GF-D8 (cell line): ENCODE measurements at places on chromosomes 1 and 21.

DNA sequence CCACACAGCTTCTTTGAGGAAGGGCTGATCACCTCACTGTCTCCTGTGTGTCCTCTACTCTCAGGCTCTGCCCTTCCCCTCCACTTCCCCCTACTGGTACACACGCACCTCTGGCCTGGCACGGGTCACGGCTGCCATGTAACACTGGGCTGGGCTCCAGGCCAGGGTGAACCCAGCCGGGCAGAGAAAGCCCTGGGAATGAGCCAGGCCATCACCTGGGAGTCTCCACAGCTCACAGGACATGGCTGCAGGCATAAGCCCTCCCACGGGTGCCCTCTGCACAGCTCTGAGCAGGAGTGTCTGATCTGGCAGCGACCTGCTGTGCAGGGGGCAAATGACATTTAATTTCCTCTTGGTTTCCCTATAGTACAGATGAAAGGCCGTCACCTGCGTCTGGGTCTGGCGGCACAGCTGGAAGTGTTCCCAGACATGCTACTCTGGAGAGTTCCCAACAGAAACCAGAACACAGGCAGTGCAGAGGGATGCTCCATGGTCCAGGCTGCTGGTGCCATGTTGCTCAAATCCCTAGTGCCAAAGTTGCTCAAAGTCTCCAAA is 61.2 kb downstream of the ERI3 start:
- DNase-seq: no peak

- no peak for DNase-seq
These were observed 132.8 kb downstream of the CASZ1 start for GRCh38 chr1:10663678-10664035.

DNA sequence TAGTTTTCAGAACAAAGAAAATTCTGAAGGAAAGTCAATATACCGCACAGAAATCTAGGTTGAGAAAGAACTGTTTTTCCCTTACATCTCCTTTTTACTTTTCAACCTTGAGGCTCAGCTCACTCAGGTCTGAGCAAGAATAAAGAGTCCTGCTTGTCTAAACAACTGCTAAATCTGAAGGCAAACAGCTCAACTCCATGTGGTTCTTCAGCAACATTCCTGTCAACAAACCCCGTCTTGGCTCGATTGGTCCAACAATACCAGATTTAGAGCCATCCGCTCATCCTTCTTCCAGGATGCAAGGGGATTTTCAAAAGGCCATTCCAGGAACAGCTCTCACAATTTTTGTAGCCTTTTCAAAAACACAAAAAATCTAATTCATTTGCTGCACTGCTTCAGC is 119.8 kb downstream of the HLCS start:
- DNase-seq: no peak

GRCh38 chr1:51901151-51901550 is 22.6 kb upstream of the NRDC start:
- DNase-seq: no peak

DNA sequence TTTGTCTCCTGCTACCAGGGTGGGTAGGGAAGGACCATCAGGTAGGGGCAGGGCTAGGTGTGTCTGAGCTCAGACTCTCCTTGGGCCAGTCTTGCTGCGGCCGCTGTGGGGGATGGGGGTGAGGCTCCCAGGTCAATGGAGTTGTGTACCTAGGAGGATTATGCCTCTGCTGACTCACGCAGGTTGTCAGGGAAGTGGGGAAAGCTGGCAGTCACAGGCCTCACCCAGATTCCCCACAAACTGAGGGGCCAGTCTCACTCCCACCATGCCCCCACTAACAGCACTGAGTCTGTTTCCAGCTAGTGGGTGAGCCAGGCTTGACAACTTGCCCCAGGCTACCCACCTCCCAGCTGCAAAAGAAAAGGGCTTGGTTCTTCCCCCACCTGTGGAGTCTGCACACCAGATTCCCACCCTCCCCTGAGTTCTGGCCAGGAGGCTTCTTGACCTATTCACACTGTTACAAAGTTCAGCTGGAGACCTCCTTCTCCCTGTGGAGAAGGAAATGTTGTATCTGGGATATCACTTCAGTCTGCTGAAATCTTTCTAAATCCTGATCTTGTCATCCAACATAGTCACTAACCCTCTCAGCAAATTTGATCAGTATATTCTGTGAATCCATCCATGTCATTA is 69.2 kb upstream of the GJA8 start:
- DNase-seq: no peak

GRCh38 chr1:26838474-26839338 is 12.2 kb downstream of the ZDHHC18 start:
- DNase-seq: peak; percentile 14

DNA sequence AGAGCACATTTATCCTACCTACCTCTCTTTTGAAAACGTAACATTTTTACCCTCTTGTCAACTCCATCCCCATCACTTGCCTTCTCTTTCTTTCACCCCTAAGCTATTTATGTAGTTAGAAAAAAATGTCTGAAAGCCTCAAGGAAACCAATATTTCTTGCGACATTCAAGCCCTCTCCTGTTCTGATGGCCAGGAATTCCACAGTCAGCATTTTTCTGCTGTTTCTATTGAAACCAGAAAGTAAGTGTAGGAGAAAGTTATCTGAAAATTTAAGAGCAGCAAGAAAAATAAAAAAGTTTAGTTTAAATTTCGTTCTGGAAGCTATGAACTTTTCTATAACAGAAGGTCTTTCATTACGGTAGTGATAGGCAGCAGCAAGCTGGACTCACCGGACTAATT is 247.6 kb upstream of the PBX1 start:
- no peak for DNase-seq

DNA sequence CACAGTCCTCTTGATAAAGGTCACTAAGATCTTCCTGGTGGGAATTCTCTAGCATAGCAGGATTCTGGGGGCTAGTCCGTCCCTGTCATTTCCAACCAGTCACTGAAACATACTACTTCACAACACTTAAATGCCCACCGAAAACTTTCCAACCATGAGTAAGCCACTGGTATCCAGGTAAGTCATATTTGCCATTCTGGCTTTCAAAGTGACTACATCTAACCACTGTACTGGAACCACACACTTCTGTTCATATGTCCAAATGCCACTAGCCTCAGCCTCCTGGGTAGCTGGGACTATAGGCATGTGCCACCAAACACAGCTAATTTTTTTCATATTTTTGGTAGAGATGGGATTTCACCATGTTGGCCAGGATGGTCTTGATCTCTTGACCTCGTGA is 64.3 kb upstream of the VANGL1 start:
- DNase-seq: no peak

DNA sequence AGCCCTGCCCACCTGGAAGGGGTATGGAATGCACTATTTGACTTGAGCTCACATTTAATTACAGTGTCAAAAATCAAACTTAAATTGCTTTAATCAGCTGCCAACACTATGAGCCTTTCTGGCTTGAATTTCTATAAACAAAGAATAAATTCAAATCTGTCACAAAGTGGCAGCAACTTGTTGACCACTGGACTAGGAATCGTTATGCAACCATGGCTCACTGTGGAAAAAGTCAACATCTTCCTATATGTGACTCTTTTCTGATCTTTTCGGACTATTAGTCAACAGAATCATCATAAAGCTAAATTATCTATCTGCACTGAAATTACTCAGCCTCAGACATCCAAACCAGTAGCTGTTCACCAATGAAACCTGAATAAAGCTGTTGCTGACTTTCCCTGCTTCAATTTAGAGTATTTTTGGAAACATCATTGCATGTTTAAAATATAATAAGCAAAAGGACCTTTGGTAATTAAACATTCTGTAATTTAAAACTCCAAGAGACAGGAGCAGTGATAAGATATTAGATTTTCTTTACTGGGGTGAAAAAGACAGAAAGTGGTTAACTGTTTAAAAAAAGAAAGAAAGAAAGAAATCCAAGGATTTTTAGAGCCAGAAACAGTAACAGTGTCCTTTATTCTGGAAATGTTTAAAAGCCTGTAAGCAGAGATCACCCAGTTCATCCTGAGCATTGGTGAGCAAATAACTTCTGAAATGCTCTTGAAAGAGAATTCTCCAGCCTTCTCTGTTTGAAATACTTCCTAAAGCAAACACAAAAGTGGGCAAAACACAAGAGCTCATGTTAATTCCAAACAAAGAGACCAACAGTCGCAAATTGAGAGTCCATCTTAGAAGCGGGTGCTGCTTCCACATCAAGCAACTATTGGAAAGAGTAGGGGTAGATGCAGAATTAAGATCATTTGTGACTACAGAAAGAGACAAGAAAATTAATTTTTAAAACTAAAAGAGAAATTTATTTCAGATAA is 26.2 kb upstream of the ERG start:
- DNase-seq: no peak

GRCh38 chr1:47577303-47578025 is 139.6 kb downstream of the FOXD2 start:
- no peak for DNase-seq

- DNase-seq: no peak
These were observed 11.9 kb downstream of the SLC41A1 start for GRCh38 chr1:205800981-205801703.

DNA sequence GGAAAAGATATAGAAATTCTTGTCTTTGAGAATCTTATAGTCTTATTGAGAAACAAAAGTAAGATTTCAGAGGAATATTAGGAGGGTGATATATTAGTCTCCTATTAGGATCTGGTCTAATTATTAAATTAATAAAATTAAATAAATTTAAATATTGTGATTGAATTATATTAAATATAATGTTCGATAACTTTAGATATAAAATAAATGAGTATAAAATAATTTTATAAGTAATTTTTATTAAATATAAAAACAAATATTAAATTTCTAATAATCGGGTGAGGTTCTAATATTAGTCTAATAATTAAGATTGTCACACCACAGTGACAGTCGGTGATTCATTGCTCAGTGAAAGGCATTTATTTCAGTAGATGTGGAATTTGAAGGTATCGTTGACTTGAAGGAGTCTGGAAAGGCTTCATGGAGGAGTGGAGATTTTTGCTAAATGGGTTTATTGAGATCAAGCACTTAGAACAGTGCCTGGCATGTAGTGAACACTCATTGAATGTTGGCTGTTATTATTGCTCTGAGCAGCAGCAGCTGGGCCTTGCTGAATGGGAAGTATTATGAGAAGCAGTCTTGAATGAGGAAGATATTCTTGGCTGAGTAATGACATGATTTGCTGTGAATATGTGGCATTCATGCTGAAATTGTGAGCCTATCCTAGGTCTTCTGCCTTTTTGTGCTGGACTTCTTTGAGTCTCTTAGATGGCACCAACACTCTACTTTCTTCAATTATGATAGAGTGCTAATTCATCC is 74.6 kb downstream of the USP25 start:
- no peak for DNase-seq

DNA sequence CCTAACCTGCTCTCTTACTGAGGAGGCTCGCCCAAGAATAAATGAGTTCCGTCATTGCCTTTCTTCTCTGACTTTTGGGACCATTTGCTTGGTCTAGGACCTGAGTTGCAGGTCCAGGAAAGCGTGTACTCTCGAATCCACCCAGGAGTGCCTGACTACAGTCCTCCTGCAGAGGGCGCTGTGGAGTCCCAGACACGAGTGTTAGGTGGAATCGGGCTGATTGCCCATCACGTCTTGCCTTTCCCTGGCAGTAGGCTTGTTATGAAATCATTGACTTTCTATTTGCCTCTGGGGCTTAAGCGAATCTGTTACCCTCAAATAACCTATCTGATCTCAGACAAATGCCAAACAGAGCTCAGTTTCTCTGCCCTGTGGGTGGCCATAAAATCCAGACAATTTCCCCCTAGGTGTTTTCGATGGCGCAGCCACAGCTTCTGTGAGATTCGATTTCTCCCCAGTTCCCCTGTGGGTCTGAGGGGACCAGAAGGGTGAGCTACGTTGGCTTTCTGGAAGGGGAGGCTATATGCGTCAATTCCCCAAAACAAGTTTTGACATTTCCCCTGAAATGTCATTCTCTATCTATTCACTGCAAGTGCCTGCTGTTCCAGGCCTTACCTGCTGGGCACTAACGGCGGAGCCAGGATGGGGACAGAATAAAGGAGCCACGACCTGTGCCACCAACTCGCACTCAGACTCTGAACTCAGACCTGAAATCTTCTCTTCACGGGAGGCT is at the start of gene IL20:
TSS of gene IL20 (plus strand) at position 685 of the 733 bp plus-strand sequence. CDS start 230 bp downstream, outside the sequence.
- no peak for DNase-seq

GRCh38 chr1:31584869-31585735 is 8.8 kb downstream of the TINAGL1 start:
- no peak for DNase-seq

DNA sequence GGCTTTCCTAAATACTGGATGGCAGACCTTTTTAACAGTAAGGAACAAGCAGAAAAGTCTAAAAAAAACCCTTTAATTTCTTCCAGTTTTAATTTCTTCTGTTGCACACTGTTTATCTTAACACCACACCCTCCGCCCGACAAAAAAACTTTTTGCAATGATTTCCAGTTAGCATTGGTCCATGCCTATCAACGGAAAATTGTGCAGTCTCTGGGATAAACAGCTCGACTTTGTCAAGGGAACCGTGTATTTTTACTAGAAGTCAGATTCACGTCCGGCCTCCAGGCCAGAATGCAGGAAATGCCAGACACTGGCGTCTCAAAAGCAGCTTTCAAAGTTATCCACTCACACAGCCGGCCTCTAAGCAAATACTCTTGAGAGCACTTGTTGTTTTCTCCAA is 378 bp upstream of the NUP210L start:
- DNase-seq: no peak

DNA sequence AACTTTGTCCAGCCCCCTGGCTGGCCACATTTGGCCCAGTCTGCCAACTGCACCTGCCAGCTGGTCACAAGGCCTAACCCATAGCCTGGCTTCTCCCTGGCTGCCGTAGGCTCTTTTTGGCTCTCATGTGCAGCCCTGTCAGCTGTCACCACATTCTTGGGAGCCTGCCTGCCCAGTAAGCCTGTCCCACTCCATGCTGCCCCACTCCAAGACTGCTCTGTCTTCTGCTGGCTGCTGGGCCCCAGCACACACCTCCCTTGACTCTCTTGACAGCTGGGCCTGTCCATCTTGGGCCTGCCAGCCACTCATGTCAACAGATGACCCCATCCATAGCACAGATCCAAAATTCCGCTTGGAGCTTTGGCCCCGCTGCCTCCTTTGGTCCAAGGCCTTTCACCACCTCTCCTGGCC is 74.3 kb upstream of the EDN2 start:
- no peak for DNase-seq

- no peak for DNase-seq
These were observed 413.4 kb downstream of the HLX start for GRCh38 chr1:221292652-221293051.

- DNase-seq: no peak
These were observed 32.0 kb downstream of the C1orf21 start for GRCh38 chr1:184418652-184419349.

DNA sequence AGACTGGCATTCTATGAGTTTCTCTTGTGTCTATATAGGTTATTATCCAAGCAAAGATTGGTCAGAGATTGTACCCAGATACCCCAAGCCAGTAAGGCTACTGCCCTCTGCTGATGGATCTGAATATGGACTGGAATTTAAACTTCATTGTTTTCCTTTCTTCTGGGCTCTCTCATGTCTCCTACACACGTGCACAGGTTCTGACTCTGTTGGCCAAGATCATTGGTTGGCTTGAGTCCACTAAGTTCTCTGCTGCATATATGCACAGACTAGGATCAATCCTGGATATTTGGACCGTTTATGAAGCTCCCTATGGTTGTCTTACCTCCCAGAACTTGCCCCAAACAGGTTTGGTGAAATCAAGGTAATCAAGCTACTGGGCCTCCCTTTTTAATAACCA is 69.7 kb downstream of the CC2D1B start:
- peak; percentile 60 for DNase-seq

GRCh38 chr1:54721719-54722118 is 6.1 kb downstream of the TTC4 start:
- DNase-seq: no peak

- DNase-seq: no peak
These were observed 395.9 kb downstream of the MATN1 start for GRCh38 chr1:30327370-30328099.

- DNase-seq: no peak
These were observed at the start of gene FOXD3 for GRCh38 chr1:63322114-63322943. Gene FOXD3, plus strand, starts transcription at chr1:63322567. Its CDS starts 492 bp downstream, at chr1:63323059.

GRCh38 chr1:162720996-162721395 is 69.5 kb upstream of the HSD17B7 start:
- no peak for DNase-seq
